ENCODE measurements at places on chromosomes 12 and 14. TPM values are rescaled to one million over a fixed set of nuclear protein-coding genes. Genes with fewer than 3 reads are reported as not detected.

Gene ANKRD9
- 22.4 TPM for total RNA-seq

Gene NABP2
- total RNA-seq = 19.8 TPM

Gene GYS2
- not detected for total RNA-seq

Gene MMP19
- total RNA-seq = 30.2 TPM

Gene IL23A
- total RNA-seq = 0.81 TPM

Gene DBX2
- not detected for total RNA-seq

Gene IL22
- not detected for total RNA-seq

Gene GDF3
- total RNA-seq = 0.32 TPM

Gene P2RX7
- total RNA-seq = 20.1 TPM
